ENCODE measurements at places on chromosomes 1 and 21.
A peak's percentile ranks its signal among the peaks of the same experiment; 100 is the strongest.

DNA sequence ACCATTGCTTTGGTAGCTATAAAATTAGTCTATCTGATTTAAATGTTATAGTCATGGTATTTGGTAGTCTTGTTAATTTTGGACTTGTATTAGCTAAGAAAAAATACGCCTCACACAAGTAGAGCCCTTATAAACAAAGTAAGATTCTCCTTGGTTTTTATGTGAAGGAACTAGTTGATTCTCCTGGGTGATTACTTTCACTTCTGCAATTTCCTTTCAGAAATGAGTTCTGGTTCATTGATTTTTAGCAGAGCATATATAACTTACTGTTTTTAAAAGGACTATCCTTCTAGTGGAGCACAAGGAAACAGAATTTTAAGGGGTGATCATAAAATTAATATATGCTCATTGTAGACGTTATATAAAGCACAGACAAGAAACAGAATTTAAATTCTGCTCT, 120.1 kb downstream of the BACH1 start:
- no peak for DNase-seq

- no peak for DNase-seq
These were observed 107.5 kb upstream of the SERTAD4 start for GRCh38 chr1:210125143-210125542.

DNA sequence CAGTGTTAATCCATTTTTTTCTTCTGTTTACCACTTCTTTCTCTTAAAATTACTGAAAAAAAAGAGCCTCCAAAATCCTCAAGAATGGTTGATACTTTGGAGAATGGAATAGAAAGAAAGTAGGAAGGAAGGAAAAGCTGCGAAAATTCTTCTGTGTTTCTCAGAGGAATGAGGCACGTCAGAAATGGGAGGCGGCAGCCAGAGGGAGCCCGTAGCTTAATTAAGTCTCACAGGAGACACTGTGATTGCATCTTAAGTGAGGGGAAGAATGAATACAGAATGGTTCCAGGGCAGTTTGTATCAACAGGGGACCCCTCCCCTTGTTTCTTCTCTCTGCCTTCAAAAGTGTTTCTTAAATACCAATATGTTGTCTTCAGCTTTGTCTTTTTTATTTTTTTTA, 1099.5 kb downstream of the PLA2G4A start:
- no peak for DNase-seq

GRCh38 chr1:165666152-165666825, 32.1 kb downstream of the ALDH9A1 start:
- DNase-seq: no peak

GRCh38 chr1:206890125-206891060, 6.8 kb upstream of the IL24 start:
- DNase-seq: no peak

- DNase-seq: no peak
These were observed 44.7 kb upstream of the IGSF5 start for GRCh38 chr21:39700318-39700717.

- DNase-seq: no peak
These were observed 67.6 kb downstream of the ADSS2 start for GRCh38 chr1:244384066-244384465.

DNA sequence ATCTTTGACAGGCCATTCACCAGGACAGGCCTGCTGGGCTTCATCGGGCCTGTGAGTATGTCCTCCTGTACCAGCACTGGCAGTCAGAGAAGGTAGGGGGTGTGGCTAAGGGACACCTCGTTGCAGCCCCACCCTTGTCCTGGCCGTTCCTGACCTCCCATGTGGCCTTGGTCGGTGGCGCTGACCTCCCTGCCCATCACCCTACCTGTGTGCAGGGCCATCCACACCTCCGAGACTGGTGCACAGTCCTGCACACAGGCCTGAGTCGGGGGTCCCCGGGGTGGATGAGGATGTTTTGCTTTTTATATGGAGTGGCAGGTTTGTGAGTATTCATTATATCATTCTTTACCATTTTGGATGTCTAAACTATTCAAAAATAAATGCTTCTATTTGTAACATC, 59.0 kb downstream of the S100B start:
- no peak for DNase-seq

GRCh38 chr1:12184008-12184681, 17.4 kb downstream of the TNFRSF1B start:
- DNase-seq: no peak

DNA sequence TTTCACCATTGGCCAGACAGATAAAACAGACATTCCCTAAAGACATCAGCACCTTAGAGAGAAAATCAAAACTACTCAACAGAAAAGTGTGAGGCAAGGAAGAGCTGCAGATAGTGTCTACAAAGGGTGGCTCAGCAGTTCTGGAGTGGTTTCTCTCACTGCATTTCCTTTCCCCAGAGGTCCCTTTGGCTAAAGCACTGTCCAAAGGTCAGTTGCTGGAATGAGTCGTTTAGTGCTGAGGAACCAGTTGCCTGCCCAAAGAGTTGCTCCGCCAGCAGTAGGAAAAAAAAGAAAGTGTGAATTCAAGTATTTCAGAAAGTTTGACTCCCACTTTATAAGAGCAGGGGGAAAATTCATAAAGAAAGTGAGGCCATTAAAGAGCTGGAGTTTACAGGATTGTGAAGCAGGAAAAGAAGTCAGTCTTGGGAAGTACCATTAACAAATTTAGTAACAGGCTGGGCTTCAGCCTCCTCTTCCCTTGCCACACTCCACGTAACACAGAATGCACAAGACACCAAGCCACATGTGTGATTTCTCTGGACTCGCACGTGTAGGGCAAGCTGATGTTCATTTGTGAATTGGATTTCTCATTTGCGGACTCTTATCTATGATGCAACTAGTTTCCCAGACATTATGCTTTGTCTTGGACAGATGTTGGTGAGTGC, 122.2 kb downstream of the RUNX1 start:
- DNase-seq: no peak

DNA sequence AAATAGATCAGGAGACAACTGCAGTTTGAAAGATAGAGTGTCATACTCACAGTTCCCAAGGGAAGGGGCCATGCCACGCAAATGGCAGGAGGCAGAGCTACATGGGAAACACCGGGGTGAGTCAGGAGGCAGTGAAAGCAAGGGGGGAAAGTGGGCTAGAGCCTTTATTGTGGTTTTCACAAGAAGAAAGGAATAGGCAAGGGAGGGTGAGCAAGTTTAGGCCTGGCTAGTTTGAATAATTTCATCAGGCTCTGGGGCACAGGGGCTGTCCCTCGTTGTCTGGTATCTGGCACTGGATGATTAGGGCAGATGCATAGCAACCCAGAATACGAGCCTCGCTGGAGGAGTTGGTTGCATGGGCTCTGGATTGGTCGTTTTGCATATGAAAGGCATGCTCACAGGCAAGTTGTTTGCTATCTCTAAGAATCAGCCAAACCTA, 17.0 kb upstream of the ITLN2 start:
- no peak for DNase-seq

GRCh38 chr1:17606826-17607440, 67.4 kb downstream of the ARHGEF10L start:
- DNase-seq: peak; percentile 67

DNA sequence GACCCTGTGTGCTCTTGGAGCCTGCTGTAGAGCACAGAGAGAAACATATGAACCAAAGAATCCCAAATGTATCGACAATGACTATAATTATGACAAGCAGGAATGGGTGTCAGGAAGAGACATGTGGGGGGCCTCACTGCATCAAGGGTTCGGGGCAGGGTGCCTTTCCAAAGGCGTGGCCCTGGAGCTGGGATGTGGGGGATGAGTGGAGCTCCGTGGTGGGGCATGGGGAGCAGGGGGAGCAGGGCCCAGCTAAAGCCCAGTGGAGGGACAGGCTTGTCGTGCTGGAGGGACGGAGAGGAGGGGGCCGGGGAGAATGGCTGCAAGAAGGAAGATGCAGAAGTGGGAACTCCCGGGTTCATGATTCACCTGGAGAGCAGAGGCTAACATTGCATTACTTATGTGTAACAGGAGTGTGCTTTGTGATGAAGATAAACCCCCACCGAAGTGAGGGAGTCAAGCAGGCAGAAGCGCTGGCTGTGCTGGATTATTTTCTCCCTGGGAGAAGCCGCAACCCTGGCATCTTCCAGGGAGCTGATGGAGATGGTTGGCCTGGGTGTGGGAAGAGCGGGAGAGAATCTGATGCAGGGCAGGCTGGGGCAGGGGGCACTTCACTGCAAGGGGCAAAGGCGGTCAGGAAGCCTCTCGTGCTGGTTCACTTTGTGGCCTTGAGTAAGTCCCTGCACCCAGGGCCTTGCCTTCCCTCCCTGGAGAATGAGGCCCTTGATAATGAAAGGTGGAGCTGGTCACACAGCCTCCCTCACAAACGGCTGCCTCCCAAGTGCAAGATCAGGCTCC, 124.6 kb upstream of the RUNX3 start:
- no peak for DNase-seq

DNA sequence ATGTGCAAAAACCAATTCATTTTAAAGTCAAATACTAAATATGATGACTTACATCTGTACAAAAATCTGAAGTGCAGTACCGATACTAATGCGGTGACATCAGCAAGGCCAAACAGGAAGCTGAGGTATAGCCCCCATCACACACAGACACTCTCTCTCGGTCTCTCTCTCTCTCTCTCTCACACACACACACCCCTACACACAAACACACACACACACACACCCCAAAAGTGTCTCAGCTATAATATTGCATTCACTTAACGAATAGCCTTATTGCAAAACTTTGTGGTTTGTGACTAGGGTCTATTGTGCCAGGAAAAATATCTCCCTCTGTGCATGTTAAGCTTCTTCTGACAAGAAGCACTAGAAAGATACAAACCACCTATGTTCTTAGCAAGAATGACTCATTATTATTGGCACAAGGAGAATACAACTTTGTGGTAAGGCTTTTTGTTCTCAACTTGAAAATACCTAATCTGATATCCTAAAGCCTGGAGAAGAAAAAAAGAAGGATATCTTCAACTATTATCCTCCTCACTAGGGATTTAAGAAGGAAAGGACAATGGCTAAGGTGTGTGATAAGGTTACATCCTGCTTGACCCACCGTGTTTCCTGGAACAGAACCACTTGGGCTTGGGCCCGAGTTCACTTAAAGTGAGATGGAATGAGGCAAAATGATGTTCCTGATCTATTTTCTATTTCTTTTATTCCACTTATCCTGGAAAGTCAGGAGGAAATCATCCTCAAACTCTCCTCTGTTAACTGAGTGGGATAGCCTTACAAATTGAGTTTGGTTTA, 107.1 kb downstream of the NIBAN1 start:
- peak; percentile 88 for DNase-seq

DNA sequence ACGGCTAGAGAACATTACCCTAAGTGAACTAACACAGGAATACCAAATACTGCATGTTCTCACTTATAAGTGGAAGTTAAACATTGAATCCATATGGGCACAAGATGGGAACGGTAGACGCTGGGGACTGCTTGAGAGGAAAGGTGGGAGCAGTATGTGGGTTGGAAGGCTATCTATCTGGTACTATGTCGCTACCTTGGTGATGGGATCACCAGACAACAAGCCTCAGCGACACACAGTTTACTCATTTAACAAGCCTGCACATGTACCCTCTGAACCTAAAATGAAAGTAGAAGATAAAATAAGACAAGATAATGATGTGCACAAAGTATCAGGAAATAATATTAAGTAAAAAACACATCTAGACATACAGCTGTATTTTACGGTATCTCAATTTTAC, 819 bp downstream of the PYHIN1 start:
- DNase-seq: peak; percentile 64

GRCh38 chr1:222334026-222334680, 213.8 kb downstream of the HHIPL2 start:
- no peak for DNase-seq

GRCh38 chr1:233113009-233113879, 162.8 kb downstream of the NTPCR start:
- peak; percentile 90 for DNase-seq

- no peak for DNase-seq
These were observed 241.0 kb downstream of the FMN2 start for GRCh38 chr1:240332672-240333071.

DNA sequence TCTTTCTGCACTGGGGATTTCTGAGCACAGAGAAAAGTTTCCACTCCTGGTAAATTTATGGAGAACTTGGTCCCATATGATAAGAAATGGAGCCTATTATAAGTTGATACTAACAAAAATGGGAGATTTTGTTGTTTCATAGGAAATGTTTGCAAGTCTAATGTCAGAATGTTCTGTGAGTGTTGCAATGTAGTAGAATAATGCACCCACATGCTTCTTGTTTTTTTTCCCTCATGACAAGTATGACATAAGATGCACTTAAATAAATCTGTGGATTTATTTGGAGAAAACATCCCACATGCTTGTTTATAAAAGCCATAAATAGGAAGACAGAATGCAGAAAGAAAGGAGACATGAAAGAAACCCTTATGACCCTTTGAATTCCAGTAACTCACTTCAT, 50.8 kb upstream of the KCNJ6 start:
- DNase-seq: no peak

DNA sequence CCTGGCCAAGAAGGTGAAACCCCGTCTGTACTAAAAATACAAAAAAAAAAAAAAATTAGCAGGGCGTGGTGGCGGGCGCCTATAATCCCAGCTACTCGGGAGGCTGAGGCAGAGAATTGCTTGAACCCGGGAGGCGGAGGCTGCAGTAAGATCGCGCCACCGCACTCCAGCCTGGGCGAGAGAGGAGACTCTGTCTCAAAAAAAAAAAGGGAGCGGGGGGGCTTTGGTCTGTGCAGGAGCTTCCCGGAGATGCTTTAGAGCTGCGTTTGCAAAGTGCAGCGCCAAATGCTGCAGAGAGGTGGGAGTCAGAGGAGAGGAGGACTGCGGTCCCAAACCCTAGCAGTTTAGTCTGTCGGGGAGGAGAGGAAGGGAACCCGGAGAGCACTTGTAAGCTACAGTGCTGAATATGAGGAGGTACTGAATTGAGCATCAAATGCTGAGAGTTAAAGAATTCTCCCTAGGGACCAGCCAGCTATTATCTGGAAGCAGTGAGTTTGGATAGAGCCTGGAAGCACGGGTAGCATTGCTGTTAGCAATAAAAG, 569 bp downstream of the FALEC start:
- DNase-seq: no peak

GRCh38 chr1:36174713-36175112, 18.8 kb downstream of the MAP7D1 start:
- no peak for DNase-seq
